ENCODE measurements at places on chromosomes 16 and 17.
A peak's percentile ranks its signal among the peaks of the same experiment; 100 is the strongest.

- DNase-seq = peak; percentile 1
These were observed 6.4 kb downstream of the STAT5A start for GRCh38 chr17:42294469-42295398.

DNA sequence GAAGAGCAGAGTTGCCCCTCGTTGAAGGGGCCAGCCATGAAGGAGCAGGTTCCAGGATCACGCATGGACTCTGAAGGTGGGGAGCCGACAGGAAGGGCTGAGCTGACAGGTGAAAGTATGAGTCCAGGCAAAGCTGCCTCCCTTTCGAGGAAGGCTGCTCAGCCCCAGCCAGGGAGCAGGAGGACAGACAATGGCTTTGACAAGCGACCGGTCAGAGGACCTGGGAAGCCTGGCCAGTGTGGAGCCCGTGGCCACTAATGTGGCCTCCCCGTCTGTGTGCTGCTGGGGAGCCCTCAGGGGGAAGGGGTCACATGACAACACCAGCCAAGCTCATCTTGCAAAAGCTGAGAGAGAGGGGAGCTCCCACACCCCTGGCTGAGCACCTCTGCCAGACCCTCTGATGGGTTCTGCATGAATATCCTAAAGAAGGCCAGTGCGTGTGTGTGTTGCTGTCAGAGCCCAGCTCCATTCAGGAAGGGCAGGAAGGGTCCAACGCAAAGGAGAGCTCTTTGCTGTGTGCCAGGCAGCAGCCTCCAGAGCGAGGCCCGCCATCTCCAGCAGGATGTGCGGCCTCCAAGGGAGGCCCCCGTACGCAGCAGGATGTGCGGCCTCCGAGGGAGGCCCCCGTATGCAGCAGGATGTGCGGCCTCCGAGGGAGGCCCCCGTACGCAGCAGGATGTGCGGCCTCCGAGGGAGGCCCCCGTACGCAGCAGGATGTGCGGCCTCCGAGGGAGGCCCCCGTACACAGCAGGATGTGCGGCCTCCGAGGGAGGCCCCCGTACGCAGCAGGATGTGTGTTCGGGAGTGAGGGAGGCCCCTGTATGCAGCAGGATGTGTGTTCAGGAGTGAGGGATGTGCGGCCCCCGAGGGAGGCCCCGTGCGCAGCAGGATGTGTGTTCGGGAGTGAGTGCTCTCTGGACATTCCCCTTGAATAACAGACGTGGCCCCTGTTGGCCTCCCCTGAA lies 102.1 kb upstream of the CHMP6 start:
- DNase-seq = peak; percentile 22

DNA sequence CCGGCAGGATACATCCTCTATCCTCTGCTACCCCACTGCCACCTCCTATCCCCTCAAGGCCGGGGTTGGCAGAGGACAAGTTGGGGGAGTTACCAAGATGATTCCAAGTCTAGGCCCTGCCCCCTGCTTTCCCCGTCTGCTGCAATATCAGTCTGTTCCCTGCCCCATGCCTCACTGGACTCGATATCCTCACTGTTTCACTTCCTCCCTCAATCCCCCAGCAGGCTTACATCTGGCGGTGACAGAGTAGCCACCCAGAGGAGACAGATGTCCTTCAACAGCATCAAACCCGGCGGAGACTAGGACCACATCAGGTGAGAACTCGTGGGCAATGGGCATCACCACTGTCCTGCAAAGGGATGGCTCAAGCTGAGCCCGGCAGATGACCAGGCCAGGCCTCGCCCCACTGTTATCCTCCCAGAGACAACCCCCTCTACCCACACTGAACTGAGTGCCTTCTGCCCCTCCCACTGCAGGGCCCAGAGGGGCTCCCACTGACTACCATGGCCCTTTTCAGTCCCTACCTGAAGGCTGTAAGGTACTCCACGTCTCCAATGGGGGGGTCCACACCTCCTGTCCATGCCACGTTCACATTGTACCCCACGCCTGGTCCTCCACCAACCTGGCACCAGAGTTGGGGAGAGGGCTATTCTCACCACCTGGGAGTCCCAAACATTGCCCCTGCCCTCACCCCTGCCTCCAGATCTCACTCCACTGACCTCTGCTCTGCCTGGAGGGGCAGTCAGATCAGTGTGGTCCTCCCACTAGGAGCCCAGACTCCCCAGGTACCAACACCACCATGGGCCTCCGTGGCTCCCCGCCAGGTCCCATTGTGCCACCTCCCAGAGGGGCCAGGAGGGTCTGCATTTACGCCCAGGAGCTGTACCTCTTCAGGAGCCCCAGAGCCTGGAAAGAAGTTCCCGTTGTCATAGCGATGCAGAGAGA lies 9.6 kb downstream of the G6PC3 start:
- DNase-seq = no peak

DNA sequence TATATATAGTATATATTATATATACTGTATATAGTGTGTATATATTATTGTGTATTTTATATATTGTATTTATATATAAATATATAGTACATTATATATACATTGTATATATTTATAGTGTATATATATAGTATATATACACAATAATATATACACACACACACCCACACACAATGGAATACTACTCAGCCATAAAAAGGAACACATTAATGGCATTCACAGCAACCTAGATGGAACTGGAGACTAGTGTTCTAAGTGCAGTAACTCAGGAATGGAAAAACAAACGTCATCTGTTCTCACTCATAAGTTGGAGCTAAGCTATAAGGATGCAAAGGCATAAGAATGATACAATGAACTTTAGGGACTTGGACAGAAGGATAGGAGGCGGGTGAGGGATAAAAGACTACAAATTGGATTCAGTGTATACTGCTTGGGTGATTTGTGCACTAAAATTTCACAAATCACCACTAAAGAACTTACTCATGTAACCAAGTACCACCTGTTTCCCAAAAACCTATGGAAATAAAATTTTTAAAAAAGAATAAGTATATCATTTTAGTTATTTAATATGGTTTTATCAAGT lies 201.9 kb upstream of the CDH11 start:
- DNase-seq = no peak

DNA sequence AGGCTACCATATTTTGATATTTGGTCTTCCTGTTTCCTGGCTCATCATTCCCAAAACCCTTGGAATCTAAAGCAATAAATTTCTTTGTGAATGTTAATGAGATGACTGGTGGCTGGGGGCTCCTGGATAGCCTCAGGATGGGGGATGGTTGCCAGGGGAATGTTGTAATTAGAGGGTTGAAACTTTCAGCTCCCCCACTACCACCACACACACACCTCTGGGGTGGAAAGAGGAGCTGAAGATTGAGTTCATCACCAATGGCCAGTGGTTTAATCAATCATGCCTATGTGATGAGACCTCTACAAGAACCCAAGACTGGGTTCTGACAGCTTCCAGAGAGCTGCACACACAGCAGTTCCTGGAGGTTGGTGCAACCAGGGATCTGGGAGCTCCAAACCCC lies 59.1 kb downstream of the HS3ST3A1 start:
- DNase-seq = no peak

DNA sequence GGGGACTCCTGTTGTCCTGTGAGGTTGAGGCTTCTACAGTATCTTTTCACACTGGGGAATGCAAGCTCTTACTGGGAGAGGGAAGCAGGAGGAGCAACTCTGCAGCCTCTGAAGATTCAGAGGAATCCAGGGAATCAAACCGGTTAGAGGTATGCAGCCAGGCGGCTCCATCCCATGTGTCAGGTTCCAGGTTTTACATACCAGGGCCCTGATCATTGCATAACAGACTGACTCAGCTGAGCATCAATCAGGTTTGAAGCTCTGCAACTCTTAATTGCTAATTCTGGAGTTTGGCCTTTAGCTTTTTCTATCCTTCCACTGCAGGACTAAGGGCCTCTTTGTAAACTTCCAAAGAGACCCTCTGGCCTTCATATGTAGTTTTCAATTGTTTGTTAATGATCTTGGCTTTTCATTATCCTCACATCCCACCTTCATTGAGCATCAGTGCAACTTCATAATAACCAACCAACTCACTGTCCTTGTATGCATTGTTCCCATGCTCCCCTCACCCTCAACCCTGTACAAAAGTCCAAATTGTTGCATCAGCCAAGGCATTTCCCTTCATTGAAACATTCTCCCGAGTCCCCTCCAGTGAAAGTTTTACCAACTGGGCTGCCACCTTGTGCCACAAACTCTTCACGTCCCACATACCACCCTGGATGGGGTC lies 59.7 kb upstream of the DHX40 start:
- DNase-seq = no peak

GRCh38 chr17:55321427-55322060 lies 56.8 kb downstream of the HLF start:
- no peak for DNase-seq

- no peak for DNase-seq
These were observed 72.2 kb downstream of the HS3ST3B1 start for GRCh38 chr17:14372905-14373613.

GRCh38 chr17:45974916-45975630 lies 24.0 kb upstream of the STH start:
- no peak for DNase-seq

GRCh38 chr16:12341966-12342365 lies 365.4 kb downstream of the SNX29 start:
- no peak for DNase-seq

DNA sequence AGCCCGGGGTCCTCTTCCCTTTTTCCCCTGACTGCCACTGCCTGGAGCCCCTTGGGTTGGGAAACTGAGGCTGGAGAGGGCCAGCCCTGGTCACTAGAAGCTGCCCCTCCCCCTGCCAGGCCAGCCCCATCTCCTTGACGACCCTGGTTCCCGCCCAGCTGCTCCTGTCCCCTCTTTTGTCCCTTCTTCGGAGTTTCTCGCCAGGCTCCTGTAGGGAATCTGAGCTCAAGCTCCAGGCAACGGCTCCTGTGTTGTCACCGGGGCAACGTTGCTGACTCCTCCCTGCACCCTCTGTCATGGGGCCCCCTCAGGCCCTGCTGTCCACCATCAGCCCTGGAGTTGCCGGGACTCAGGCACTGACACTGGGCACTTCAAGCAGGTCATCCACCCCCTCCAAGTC lies 5.7 kb downstream of the LLGL1 start:
- no peak for DNase-seq

DNA sequence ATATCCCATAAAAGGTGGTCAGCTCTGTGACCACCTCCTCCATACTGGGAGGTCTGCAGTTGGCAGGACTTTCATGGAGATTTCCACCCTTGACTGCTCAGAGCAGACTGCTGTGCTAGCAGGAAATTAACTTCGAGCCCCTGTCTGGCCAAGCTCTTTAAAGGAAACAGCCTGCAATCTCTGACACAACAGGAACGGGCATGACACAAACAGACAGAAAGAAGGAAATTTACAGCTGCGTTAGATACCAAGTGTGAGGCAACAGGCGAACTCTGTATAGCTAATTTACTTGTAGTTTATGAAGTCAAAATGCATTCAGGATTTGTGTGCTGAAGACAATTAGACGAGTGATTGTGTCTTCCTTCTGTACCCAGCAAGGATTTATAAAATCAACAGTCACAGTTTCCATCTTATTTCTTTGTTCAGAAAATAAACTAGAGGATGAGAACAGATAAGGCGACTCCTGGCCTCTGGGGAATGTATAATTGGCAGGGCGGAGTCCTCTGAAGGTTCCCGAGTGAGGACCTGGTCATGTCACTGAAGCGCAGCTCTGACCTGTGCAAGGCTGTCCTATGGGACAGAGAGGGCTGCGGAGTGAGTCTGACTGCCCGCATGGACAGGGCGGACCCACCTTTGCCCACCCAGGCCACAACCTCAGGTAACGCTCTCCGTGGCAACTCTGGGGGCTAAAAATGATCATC lies 16.1 kb downstream of the WIPI1 start:
- no peak for DNase-seq

DNA sequence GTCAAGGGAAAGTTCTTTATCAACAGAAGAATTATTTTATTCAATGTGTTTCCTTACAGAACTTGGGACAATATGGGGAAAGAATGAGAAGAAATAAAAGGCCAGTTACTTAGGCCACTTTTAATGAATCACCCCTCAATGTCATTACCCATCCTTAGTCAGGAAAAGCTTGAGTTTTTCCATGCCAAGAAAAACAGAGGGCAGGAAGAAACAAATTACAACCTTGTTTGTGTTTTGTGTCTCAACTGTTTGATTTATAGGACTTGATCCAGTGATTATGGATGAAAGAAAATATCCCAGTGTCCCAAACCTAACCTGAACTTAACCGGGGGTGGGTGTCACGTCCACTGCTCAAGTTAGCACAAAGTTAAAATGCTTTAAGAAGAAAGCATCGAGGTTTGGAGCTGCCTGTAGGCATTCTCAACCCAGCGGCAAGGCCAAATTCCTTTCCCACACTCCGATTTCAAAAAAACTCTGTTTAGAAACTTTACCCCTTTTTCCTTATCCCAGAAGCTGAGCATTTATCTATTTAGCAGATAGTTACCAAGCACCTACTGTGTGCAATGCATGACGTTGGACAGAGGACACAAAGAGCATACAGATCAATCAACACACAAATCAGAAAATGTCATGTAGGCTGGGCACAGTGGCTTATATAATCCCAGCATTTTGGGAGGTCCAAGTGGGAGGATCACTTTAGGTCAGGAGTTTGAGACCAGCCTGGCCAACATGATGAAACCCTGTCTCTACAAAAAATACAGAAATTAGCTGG lies 14.0 kb upstream of the CYB5B start:
- no peak for DNase-seq

GRCh38 chr17:20924306-20924705 lies 118.5 kb downstream of the USP22 start:
- DNase-seq = no peak

GRCh38 chr17:31425282-31426040 lies 34.0 kb downstream of the RAB11FIP4 start:
- DNase-seq = peak; percentile 53

- no peak for DNase-seq
These were observed 72.1 kb upstream of the LYRM9 start for GRCh38 chr17:27965224-27965623.

DNA sequence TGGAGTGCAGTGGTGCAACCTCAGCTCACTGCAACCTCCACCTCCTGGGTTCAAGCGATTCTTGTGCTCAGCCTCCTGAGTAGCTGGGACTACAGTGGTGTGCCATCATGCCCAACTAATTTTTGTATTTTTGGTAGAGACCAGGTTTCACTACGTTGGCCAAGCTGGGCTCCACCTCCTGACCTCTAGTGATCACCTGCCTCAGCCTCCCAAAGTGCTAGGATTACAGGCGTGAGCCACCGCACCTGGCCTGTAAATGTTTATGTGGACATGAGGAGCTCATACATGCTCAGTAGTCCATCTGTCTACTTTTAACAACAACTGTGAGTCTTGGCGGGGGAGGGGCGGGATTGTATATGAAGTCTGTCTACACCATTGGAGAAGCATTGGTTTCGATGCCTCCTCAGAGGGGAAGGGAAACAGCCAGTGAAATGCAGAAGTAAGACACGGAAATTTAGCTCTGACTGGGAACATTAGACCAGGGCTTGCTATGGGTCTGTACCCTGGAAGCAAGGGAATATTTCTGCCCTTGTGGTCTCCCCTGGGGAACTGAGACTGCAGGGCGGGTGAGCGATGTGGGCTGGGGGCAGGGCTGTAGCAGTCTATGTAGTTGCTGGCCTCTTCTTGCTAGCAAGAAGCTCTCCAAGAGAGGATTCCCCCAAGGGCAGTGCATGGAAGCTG lies 9.3 kb downstream of the NUBP1 start:
- no peak for DNase-seq
